A172 (cell line): ENCODE measurements at places on chromosomes 5 and 9. TPM values are rescaled to one million over a fixed set of nuclear protein-coding genes. Genes with fewer than 3 reads are reported as not detected.

Gene B4GALT7
- 29.5 and 35.4 TPM in 2 replicates for total RNA-seq

Gene MEIKIN
- total RNA-seq = not detected in 2 replicates

Gene PTGES
- total RNA-seq = 3.3 and 4.3 TPM in 2 replicates

Gene TAF1L
- total RNA-seq = 0.02 and 0.05 TPM in 2 replicates

Gene TAF11L8
- total RNA-seq = not detected in 2 replicates

DNA sequence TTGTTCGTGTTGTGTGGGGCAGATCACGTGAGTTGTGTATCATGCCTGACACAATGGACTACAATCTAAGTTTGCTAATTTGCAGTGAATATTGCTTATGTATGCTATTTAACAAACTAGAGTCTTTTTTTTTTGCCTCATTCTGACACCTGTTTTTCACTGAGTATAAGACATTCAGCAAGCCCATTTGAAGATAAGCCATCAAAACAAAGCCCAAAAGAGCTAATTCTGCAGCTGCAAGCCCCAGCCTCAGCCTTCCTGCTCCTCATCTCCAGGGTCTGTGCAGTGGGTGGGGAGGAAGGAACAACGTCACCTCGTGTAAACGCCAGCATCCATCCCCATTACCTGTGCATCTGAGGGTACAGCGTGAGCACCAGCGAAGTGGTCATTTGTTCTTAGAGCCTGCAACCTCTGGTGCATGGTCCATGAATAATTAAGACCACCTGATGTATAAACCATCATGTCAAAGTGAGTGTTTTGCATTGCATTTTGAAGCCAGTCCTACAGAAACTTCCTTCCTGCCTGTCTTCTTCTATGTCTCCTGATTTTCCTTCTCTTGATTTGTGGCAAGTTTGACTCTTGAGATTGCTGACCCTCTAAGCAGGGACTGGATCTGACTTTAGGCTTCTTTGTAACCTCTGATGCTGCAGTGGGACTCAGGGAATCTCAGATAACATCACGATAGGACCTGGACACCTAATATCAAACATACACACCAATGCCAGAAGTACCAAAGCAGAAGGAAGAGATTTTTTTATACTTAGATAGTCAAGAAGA is 73.2 kb downstream of the FGF1 start:
- no peak for DNase-seq

GRCh38 chr9:8186560-8186959 is 387.0 kb upstream of the DMAC1 start:
- no peak for DNase-seq

DNA sequence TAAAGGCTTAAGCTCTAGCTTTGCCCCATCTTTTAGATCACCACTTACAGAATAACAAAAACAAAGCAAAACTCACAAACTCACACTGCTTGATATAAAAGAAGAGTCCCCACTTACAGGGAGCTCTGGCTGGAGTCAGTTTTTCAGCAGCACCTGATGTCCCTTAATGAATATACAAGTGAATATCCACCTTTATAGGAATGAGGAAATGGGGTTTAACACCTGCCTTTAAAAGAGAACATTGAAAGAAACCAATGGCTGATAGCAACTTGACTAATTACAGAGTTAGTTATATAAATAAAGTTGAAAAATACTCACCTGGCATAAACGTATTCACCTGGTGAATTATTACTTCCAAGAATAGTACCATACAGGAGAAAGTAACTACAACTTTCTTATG is 20.7 kb upstream of the PURA start:
- DNase-seq = no peak

DNA sequence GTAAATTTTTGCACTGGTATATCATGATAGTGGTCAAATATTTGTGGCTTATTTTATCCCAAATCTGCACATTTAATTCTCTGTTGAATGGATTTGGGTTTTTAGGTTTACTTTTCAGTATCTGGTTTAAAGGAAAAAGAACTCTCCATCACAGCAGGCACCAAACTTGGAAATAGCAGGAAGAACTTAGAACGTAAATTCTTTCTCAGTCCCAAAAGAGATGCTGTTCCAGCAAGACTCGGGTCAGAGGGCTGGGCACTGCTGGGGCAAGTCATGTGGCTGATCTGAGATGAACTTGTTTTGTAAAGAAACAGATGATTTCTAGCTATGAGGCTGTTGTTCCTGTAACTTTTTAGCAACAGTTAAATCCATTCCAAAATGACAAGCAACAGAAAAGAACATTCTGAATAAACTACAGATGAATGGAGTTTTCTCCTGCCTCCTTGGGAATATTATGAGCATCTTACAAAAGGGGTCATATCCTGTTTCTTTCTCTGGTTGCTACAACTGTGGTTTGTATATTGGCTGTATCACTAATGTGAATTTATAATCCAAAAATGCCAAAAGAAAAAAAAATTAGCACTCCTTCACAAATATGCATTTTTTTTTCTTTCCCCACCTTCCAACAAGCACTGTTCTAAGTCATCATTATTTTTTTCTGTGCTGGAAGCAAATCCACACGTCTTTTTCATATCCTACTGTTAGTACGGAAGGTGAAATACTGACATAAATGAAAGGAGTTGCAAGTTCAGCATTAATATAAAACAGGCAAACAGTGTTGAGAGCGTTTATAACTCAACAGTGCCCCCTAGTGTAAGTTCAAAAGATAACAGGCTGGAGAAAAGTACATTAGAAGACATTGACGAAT is 31.1 kb downstream of the OR2K2 start:
- DNase-seq = peak; percentile 42

GRCh38 chr9:104794070-104794469 is 30.1 kb downstream of the NIPSNAP3B start:
- DNase-seq = peak; percentile 25

DNA sequence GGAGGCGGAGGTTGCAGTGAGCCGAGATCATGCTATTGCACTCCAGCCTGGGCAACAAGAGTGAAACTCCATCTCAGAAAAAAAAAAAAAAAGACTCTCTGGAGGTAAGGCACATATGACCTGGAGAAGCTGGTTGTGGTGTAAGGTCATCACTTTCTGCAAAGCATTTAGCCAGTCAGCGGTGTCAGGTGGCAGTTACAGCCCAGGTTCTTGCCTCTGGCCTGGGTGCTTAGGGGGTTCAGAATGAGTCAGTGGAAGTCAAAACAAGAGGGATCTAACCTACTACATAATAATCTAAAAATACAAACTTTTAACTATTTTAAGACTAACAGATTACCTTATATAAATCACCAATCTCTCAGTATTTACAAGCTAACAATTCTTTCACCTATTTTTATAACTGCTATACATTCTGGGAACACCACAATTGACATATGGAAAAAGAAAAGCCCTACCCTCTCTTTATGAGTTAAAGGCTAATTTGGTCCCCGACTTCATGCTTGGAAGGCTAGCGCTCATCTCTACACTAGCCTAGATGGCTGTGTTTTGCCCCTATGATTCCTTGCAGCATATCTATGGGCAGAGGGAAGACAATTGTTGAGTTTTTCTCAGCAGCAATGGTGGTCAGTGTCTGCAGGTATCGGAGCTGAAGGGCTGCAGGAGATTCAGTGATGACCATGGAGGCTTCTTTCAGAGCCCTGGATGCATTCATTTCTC is 29.2 kb downstream of the STOM start:
- DNase-seq = no peak

GRCh38 chr9:93026640-93027039 is 31.9 kb upstream of the SUSD3 start:
- DNase-seq = no peak

GRCh38 chr9:109831998-109832658 is 52.1 kb downstream of the PALM2AKAP2 start:
- no peak for DNase-seq

DNA sequence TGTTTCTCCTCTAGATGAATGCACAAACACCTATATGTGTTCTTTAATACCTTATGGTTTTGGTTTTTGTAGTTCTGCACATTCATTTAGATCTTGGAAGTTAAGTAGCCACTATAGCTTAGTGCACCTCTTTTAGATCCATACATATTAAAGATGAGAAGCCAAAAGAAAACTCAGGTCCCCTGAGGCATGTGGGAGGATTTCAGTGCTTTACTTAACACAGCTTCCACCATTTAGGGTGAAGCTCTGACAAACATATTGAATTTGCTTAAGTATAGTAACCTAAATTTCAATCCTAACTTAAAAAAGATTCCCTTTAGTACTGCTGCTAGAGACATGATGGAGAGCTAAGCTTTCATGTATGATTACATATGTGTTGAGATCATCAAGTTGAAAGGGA is 25.6 kb upstream of the RICTOR start:
- no peak for DNase-seq

DNA sequence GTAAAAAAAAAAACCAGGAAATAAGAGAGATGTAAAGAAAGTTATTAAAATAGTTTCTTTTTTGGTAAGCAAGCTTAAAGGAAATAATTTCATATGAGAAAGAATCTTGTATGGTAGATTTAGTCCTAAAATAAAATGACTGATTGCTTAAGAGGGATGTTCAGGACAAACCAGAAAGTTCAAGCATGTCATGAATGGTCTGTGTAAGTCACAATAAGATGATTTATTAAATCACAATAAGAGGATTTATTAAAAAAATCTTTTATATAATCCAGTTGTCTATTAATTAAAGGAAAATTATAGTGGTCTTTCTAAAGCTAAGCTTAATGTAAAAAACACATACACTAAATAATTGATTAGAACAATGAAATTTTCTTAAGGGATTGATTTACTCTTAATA is 91.8 kb upstream of the OR13F1 start:
- DNase-seq = no peak

- no peak for DNase-seq
Measured at GRCh38 chr9:16873126-16873802, 2.8 kb upstream of the BNC2 start.

DNA sequence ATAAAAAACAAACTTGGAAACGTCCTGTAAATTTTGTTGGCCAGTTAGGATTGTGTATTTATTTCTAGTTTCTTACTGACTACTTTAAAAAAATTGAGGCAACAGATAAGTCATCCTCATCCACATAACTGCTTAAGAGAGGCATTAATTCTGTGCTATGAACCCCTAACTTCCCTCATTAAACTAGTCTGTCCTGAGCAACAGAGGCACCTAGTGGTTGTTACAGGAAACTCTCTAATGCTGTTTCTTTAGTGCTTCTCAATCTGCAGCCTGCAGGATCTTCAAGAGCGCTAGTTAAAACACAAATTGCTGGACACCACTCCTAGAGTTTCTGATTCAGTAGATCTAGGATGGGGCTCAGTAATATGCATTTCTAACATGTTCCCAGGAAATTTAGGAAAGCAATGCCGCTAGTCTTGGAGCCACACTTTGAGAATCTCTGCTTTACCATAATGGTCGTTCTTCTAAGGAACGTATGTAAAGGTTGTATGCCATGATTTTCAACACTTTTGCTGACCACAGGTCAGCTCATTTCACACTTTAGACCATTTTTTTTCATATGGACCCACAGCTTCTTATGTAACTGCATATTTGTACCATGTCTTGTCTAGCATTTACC is 410.1 kb upstream of the SMARCA2 start:
- peak; percentile 15 for DNase-seq

DNA sequence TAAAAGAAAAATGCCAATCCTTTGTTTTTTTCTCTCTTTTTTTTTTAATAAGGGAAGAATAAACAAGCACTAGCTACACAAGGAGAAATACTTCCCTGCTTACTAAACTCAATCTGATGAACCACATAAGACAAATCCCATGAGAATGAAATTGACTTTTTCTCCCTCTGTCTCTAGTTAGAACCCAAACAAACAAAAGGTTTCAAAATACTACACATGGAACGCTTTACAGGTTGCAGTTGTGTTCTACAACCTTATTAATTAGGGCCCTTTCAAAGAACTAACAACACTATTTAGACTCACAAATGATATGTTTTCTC is 124.5 kb downstream of the PDE4D start:
- no peak for DNase-seq
